ENCODE measurements at places on chromosomes 6 and 20.

DNA sequence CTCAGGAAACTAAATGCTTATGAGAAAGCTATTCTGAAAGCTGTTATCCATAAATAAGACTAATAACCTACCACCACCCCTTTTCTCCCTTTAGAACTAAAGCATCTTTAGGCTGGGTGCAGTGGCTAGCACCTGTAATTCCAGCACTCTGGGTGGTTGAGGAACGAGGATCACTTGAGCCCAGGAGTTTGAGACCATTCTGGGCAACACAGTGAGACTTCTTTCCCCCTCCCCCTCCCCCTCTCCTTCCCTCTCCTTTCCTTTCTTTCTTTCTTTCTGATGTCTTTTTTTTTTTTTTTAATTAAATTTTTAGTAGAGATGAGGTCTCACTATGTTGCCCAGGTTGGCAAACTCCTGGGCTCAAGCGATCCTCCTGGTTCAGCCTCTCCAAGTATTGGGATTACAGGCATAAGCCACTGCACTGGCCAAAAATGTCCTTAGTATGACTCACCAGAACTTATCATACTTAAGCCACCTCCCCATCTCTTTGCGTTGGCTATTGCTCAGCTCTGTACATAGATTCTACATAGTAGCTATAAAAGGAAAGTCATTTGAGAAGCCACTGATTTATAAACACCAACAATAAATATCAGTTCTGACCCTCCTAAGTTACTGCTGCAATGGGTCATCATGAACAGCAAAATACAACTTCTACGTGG lies 54.8 kb upstream of the SPDEF start:
- no peak for DNase-seq

DNA sequence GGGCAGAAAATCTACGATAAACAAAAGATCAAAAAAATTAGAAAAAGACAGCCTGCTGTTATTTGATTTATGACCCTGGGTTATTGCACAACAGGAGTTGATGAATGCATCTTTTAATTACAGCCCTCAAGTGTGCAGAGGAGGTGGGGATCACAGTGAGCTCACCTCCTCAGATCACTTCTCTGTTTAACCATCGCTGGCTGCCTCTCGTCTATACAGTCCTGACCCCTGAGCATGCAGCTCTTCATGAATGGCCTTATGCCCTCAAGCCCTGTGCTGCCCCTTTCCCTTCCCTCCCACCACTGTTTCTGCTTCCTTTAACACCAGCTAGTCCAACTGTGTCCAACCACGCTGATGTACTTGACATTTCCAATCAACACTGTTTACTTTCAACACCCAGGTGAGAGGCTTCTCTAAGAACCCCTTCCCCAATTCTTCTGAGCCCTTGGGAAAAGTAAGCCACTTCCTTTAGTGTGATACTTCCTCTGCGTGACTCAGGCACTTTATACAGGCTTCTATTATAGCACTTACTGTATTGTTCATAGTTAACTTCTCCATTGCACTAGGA lies 60.6 kb upstream of the RIPOR2 start:
- no peak for DNase-seq

- DNase-seq = no peak
Measured at GRCh38 chr20:50328996-50329898, 138.6 kb downstream of the CEBPB start.

DNA sequence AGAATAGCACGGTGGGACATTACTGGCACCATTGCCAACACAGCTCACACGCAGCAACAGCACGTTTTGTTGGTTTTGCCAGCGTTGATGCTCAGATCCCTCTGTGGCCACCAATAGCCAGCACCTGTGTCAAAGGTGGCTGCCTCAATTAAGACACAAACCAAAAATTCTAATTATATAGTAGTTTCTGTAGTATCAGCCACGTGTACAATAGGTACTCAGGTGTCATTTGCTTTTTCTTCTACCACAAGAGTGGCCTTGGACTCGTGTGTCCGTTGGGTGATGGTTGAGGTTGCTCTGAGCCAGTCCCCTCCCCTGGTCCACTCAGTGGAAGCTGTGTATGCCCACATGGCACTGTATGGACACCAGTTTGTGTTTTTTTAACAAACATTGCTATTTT lies 105.1 kb downstream of the CARMIL1 start:
- no peak for DNase-seq
